Stomach (tissue), 19 donors: ENCODE measurements at places on chromosomes 7 and 10. TPM values are rescaled to one million over a fixed set of nuclear protein-coding genes. Genes with fewer than 3 reads are reported as not detected.
A peak's percentile ranks its signal among the peaks of the same experiment; 100 is the strongest.

DNA sequence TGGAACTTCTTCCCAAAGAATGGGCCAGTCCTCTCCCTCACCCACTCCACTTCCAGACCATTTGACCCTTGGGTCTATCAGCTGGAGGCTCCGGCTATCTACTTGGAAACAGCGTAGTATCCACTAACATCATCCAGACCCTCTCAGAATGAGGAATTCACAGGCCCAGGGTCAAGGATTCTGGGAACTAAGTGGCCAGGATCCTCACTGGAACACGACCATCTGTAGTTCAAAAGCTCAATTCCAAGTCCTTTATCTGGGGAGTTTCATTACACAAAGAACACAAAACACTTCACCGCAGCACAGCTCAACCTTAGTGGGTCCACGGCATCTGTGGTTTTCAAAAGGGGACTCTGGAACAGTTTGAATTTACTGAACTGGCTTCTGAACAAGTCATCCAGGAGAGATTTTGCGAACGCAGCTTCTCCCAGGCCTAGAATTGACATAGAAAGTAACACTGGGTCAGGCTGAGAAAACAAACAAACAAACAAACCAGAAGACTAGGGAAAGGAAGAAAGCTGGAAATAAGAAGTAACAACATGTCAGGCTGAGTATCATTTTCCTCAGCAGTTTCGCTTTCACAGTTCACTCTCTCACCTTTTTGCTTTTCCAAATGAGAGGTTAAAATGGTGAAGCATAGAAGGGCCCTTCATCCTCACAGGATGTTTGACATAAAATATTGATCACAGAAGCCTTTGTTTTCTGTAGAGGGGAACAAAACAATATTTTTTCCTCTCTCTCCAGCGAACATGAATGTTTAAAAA lies 57.6 kb upstream of the USP6NL start:
- DNase-seq = no peak

GRCh38 chr7:126202177-126202576 lies 1050.6 kb downstream of the GRM8 start:
- DNase-seq = no peak

DNA sequence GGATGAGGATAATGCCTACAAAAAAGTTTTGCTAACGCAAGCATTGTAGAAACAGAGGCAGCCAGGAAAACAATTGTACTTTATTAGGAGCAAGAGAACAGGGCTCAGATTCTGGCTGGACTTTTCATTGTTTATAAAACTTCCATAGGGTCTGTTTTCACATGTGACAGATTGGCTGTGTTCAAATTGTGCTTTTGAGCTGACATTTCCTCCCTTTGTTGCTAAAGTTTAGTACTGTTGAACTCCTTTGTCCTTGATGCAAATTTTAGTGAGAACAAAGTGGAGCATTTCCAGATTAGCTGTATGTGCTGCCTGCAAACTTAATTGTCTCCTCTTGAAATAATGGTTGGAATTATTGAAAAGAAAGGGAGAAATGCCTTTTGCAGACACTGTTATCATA lies 221.0 kb upstream of the FZD1 start:
- DNase-seq = no peak

GRCh38 chr10:50260791-50261281 lies 9.5 kb upstream of the ASAH2 start:
- peak; percentile 21 for DNase-seq

DNA sequence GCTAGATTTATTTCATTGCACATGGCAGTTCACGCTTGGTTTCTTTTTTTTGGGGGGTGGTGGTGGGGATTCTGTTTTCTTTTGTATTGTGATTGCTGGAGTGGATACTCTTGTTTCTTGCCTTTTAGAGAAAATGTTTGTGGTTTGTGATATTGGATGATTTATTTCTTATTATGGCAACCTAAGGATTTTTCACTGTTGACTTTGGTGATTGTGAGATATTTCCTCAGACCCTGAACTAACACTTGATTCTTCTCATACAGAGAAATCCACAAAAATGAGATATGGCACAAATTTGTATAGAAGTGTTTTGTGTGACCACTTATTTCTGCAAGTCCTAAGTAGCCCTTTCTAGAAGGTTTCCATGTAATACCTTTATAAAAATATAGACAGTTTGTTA lies 871.1 kb downstream of the LRMDA start:
- DNase-seq = no peak

- DNase-seq = no peak
These were observed 7.5 kb downstream of the PIK3AP1 start for GRCh38 chr10:96712662-96713271.

GRCh38 chr10:65423043-65423442 lies 1502.8 kb upstream of the LRRTM3 start:
- no peak for DNase-seq

- DNase-seq = peak; percentile 82
These were observed at the start of gene GATA3 for GRCh38 chr10:8054494-8055407. Gene GATA3, plus strand, starts transcription at chr10:8054688. Its CDS starts 968 bp downstream, at chr10:8055656.

- DNase-seq = no peak
These were observed 691.0 kb upstream of the LRRTM3 start for GRCh38 chr10:66234872-66235271.

GRCh38 chr7:85573844-85574243 lies 387.0 kb upstream of the SEMA3D start:
- no peak for DNase-seq

DNA sequence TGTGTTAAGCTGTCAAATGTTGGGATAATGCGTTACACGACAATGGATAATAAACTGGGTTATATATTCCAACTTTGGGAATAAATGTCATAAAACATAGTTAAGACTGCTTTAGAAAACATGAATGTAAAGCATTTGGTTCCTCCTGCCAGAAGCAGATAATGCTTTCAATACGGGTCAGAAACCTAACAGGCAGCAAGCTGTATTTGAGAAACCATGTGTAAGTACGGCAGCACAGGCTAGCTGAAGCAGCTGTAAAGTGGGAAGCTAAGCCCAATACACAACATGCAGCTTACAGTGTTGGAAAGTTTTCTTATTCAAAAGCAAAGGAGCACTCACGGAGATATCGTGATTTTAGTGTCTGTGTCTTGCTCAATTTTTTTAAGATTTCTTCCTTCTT lies 46.5 kb downstream of the MALSU1 start:
- no peak for DNase-seq

DNA sequence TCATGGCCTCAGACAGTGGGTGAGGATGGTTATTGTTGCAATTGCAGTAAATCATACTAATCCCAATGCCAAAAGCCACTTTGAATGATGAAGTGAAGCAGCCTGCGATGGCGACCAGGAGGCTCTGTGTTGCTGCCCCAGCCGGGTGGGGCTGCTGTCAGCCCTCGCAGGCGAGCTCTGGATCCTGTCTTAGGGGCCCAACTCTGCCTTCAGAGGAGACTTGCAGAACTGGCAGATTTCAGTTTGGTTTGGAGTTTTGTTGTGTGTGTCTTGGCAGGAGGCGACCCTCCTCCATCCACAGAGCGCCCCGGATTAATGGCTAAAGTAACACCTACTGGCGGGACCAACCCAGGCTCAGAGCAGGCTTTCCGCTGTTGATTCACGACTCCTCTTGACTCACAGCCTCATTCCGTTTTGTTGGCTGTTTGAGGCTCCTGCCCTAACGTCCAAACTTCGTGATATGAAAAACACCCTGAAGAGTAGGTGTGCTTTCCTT lies 67.9 kb upstream of the BMPER start:
- DNase-seq = no peak

- DNase-seq = no peak
These were observed 130.2 kb upstream of the ADAM12 start for GRCh38 chr10:126518218-126519080.

GRCh38 chr7:114628362-114628761 lies 213.7 kb downstream of the FOXP2 start:
- DNase-seq = no peak

- no peak for DNase-seq
These were observed 474.2 kb downstream of the ADRA2A start for GRCh38 chr10:111551001-111551400.

- no peak for DNase-seq
These were observed 931 bp downstream of the SH2D4B start for GRCh38 chr10:80538481-80539185.

GRCh38 chr7:130719541-130719940 lies 14.5 kb downstream of the KLF14 start:
- DNase-seq = no peak

- DNase-seq = no peak
These were observed 70.0 kb downstream of the MINDY4 start for GRCh38 chr7:30841025-30841735.

DNA sequence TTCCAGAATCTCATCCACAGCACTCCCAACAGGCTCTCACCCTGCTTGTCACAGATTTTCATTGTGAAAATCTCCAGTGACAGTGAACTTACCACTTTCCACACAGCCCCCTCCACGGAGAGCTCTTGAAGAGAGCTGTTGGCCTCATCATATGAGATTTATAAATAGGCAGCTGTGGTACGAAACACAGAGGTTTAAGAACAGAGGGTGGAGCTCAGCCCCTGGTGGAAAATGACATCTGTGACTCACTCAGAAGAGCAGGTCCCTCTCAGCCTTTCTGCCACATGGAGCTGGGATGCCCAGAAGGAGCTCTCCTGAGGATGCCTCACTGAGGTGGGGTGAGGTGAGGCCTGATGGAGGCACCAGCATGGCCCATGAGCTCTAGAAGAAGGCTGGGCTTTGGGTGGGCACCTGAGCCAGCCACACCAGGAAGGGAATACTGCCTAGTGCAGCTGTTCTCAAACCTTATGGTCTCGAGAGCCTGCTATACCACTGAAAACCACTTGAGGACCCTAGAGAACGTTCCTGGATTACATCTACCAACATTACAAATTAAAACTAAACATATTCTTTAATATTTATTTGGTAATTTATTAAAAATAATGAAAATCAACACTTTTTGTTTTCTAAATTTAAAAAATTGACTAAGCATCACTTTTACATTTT lies 25.8 kb upstream of the EEPD1 start:
- DNase-seq = no peak

GRCh38 chr7:30154111-30154587 lies 19.4 kb downstream of the MTURN start:
- DNase-seq = no peak

DNA sequence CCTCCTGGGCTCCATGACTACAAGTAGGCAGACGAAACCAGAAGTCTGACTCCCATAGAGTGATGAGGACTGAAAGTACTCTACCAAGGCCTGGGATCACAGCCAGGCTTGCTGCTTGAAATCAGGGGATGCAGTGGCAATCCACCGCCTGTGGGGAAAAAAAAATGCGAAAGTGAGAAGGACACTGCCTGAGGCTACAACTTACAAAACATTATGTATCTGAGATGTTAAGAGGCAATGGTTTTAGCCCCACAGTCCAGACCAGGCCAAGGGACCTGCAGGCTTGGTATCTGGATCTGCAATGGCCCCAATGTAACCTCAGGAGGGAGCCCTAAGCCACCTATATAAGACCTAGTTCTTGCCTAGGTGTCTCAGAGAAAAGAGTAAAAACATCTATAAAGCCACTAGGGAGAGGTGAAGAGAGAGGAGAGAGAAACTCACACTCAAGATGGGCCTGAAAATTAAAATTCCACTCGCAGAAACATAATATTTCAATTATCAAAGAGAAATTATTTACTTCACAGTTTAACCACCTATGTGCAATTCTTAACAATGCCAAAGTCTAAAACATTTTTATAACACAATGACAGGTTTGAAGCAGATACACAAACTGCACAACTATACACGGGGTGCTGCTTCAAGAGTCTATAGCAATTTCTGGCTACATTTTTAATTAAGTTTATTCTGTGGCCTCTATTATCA lies 13.9 kb downstream of the DNAJC1 start:
- DNase-seq = peak; percentile 42

GRCh38 chr10:96632974-96633710 lies 46.3 kb upstream of the TM9SF3 start:
- DNase-seq = peak; percentile 82

DENND2A gene
- total RNA-seq = 4.1 TPM

ZNF479 gene
- total RNA-seq = not detected

GPR15LG gene
- not detected for total RNA-seq

PNLIPRP3 gene
- not detected for total RNA-seq

CPED1 gene
- total RNA-seq = 44.9 TPM

NMT2 gene
- total RNA-seq = 6.1 TPM

CALML3 gene
- not detected for total RNA-seq

PLEKHA1 gene
- total RNA-seq = 16.8 TPM

TYW1B gene
- total RNA-seq = 1.4 TPM

PCLO gene
- total RNA-seq = 6.2 TPM

OR6V1 gene
- total RNA-seq = not detected

CTAGE15 gene
- total RNA-seq = 3.3 TPM

CTTNBP2 gene
- 7.9 TPM for total RNA-seq
